ENCODE measurements at places on chromosomes 1 and 21.

DNA sequence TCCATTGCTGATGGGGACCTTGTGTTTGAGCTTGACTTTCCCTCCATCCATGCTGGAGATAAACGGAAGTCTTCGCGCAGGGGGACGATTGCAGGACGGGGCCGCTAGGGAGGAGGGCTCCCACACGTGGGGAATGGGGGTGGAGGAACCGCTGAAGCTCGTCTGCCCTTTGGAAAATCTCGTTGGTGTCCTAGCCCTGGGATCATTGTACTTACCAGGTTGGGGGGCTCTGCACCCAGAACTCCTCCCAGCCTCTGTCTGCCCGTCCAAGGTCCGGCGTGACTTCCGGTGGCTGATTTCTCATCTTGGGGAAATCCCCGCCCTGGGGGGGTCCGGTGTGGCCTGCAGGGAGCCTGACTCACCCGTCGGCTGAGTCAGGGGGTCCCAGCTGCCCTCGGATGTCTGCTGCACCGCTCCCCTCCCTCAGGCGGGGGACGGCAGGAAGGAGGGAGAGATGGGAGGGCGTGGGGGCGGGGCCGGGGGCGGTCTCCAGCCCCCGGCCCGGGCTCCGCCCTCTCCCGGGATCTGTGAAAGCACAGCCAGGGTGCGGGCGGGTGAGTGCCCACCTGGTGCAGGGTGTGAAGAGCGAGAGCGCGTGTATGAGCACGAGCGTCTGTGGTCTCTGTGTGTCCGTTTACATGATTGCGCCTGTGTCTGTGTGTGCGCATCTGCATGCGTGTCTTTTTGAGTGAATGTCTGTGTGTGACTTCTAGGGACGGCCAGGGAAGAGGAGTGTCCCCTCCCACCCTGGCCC lies 35.8 kb downstream of the PIK3CD start:
- DNase-seq, result peak; percentile 94

- DNase-seq, result no peak
Measured at GRCh38 chr1:67496329-67496728, 66.1 kb upstream of the SERBP1 start.

DNA sequence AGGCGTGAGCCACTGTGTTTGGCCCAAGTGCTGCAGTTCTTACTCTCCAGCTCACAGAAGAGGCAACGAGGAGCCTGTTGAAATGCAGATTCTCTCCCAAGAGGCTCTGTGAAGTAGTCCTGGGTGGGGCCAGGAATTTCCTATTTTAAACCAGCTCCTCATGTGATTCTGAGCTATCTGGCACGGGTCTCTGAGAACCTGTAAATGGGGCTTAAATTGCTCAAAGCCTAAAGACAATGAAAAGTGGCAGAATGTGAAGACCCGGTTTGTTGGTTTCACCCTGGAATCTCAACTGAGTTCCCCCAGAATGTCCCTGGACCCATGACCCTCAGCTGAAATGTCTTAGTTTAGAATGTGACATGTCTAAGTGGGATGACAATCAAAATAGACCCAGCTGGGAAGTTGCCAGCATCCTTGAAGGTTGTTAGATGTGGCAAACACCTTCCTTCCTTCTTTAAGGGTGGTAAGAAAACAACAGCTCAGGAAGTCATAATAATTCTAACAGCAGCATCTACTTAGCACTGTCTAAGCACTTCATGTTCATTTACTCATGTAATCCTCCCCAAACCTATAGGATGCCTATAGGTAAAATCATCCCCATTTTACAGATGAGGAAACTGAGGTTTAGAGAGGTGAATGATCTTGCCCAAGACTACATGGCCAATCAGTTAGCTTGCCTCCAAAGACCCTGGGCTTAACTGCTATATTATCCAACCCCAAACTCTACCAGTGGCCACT lies 20.9 kb upstream of the ATP5PO start:
- DNase-seq, result no peak

DNA sequence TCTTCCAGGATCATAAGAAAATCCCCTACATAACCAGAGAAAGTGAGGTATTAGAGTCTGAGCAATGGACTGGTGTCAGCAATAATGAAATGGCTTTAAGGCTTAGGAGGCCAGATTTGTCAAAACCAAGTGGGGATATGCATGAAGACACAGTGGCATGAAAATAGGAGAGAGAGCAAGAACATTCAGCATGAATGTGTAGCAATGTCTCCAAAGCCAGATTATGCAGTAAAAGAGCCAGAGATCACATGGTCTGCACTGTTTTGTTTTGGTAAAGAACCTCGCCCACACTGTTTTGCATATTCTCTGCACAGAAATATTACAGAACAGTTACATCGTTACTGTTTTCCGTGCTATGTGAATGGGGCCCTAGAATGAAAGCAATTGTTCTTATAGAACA lies 589.4 kb downstream of the PLPP3 start:
- no peak for DNase-seq

DNA sequence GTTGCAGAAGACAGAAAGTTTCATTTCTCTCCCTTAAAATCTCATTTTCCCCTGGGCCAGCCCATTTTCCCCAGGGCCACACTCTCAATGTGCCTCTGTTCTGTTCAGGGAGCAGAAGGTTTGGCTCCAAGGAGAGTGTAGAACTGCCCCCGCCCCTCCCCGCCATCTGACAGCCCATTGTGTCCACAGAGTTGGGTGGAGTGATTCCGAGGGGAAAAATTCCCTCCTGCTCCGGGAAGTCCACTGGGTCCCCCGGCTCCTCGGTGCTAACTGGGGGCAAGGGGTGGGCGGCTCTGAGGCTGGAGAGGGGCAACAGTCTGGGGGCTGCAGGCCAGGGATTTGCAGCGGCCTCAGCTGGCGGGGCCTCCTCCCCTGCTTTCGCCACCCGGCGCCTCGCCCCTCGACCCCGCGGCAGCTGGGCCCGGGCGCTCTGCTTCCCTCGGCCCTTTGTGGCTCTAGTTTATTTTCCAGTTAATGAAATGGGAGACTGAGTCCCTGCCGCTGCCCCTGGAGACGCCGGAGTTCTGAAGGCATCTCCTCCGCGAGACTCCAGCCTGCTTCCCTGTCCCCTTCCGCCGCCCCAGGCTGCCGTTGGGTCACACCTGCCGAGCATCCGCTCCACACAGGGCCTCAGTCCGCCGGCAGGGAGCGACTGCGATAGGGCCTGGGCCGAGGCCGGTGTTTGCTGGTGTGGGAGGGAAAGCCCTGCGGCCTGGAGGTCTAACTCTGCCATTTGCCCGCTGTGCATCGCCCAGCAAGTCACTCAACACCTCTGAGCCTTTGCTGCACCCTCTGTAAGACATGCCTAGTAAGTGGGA lies 14.7 kb upstream of the KIRREL1 start:
- DNase-seq, result peak; percentile 85

DNA sequence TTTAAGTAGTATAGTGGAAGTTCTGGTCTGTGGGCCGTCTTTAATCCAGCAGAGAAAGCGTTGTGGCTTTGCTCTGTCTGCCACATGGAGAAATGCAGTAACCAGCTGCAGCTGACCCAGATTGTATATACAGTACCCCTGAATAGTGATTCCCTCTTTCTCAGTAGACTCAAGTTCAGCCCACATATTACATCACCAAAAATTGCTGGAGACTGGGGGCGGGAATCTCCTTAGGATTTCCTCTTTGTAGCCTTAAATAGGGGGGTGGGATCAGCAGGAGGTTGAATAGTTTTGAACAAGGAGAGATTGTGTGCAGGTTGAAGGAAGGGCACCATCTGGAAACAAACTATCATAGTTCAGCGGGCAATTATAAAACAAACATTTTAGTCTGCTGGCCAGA lies at the start of gene ANGPTL1:
TSS of gene ANGPTL1 (minus strand) at position 134 of the 400 bp plus-strand sequence. CDS start 5,301 bp downstream, outside the sequence.
- peak; percentile 68 for DNase-seq

- DNase-seq, result no peak
Measured at GRCh38 chr1:103492003-103492625, 33.4 kb upstream of the RNPC3 start.

DNA sequence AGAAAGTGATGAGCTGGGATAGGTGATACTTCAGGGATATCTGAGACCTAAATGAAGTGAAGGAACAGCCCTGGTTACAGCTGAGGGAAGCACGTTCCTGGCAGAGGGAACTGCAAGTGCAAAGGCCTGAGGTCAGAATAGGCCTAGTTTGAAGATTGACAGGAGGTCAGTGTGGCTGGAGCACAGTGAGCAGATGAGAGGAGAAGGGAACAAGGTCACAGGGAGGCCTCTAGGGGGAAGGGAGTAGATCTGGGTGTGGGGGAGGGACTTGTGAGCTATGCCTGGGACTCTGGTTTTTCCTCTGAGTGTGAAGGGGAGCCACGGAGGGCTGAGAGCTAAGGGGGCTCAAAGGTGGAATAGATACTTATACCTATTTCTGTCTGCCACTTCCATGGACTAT lies 736.4 kb downstream of the MATN1 start:
- DNase-seq, result peak; percentile 63

DNA sequence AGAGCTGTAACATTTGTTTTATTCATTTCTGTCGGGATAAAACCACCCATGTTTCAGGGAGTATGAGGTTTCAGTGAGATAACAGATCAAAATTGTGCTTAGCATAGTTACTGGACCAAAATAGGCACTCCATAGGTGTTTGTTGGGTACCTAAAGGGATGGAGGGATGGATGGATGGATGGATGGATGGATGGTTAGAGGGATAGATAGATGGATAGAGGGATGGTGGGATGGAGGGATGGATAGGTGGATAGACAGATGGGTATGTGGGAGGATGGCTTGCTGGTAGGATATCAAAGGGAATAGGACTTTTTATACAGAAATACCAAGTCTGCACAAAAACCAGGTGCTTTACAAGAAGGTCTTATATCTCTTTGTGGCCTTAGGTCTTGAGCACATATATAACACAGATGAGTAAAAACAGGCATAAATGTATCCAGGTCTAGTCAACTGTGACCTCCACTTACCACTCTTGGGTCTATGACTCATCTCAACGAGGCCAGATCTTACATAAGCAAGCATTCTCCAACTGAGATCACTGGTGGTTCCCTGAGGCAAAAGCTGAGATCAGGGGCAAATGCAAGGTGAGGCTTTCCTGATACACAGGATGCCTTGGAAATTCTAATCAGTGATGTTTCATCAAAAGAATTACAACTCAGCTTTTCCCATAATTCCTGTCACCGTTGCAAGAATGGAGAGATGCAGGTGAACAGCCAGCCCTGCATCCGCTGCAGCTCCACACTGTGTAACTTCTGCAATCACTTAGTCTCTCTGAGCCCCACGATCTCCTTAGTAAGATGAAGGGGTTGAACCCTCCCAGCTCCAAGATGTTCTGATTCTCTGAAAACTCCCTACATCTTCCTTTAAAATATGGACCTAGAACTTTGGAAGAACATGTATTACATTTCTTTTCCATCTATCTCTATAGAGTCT lies 32.0 kb downstream of the PTAFR start:
- DNase-seq, result peak; percentile 70

- no peak for DNase-seq
Measured at GRCh38 chr1:17845583-17845982, 90.5 kb downstream of the ACTL8 start.

DNA sequence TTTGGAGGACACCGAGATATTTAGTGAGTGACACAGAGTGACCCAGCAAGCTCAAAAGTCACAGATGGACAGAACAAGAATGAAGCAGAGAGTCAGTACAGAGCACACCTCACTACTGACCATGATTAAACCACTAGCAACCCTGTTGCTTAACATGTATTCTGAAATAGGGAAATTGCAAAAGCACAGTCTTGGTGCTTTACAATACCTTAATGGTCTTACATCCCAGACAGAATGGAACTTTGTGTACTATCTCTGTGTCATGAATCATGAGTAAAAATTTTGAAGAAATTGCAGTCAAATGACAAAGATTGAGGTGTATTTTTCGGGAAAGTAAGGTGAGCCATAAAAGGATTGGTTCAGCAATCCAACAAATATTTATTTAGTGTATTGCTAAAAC lies 2.7 kb upstream of the SAMSN1 start:
- no peak for DNase-seq

- DNase-seq, result peak; percentile 42
Measured at GRCh38 chr1:47676311-47677054, 238.6 kb downstream of the FOXD2 start.

GRCh38 chr1:151828921-151829320 lies 2.7 kb downstream of the RORC start:
- peak; percentile 90 for DNase-seq

GRCh38 chr1:6136516-6137220 lies 43.5 kb downstream of the CHD5 start:
- no peak for DNase-seq

DNA sequence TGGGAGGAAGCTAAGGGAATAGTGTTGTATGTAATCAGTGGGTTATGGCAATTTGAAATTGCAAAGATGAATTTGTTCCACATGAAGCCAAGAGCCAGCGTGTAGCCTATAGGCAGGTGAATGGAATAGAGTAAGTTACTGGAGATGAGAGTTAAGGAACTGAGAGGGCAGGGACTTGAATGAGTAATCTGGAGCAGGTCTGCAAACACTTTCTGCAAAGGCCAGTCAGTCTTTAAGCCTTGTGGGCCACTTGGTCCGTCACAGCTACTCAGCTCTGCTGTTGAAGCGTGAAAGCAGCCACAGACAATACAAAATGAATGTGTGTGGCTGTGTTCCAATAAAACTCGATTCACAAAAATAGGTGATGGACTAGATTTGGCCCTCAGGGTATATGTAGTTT lies 29.2 kb downstream of the SZT2 start:
- DNase-seq, result no peak

- DNase-seq, result no peak
Measured at GRCh38 chr1:227790034-227790400, 25.5 kb upstream of the PRSS38 start.

- DNase-seq, result peak; percentile 98
Measured at GRCh38 chr1:167165948-167166689, 54.6 kb upstream of the POU2F1 start.

DNA sequence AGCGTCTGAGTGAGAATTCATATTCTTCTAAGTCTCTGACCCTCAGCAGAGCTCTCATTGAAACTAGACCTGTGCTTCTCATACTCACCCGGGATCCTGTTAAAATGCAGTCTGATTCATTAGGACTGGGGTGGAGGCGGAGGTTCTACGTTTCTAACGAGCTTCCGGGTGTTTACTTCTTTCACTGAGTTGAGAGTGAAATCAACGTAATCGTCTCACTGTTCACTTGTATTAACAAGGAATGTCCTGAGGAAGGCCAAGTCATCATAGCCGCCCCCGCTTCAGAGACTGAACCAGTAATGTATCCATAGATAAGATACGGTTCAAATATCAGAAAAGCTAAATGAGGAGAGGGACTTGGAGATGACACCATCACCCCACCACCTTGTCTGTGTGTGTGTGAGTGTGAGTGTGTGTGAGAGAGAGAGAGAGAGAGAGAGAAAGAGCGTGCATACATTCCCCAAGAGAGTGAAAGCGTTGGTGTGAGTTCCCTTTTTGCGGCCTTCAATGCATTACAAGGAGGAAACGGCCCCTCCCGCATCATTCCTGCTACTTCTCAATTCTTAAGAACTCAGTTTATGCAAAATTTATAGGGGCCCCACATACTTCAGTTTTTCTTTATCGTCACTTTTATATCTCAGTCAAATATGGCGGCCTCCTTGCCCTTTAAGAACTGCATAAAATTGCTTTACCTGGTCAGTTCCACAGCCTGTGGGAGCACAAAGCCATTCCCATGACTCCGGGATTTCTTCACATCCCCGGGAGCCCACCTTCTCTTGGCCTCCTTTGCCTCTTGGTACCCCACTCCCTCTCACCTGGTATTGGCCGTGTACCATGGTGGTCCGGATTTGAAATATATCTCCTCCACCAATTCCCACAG lies 19.8 kb downstream of the KMO start:
- no peak for DNase-seq

All from islet precursor cell (in vitro differentiated cells).